D721Med (cell line): ENCODE measurements at places on chromosomes 5 and 9.

- DNase-seq = no peak
Measured at GRCh38 chr5:141637767-141638419, 1.1 kb downstream of the RELL2 start.

GRCh38 chr5:96963267-96963666 lies 27.4 kb downstream of the LNPEP start:
- no peak for DNase-seq

GRCh38 chr9:21023861-21024260 lies 7.6 kb downstream of the HACD4 start:
- no peak for DNase-seq

DNA sequence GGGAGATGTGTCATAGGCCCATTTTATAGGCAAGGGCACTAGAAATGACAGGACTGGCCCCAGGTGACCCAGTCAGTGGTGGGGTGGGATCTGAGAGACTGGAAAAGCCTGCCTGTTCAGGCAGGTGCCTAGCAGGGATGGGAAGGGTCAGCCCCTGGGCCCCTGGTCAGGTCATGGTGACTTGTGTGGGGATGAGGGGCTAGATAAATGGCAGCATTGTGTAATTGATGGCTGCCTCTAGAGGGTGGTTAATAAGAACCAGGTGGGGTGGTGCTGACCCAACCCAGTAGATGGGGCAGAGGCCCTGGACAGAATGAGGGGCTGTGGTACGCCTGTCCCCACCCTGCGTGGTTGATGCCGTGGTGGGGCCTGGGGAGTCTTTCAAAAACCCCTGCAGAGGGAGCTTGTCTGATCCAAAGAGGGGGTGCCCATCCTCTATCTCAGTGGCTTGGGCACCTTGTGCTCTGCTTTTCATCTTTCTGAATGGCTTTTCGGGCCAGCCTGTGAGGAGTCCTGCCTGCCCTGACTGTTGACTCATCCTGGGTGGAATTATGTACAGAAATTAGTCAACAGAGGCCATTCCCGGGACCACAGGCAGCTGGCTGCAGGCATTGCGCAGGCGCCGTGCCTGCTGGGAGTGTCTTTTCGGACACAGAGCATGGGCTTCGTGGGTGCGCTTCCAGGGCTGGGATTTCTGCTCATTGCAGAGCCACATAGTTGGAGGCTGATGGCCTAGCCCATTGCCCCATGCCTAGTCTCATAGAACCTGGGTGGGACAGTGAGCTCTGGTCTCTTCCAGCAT lies 93.6 kb upstream of the PITX1 start:
- no peak for DNase-seq

DNA sequence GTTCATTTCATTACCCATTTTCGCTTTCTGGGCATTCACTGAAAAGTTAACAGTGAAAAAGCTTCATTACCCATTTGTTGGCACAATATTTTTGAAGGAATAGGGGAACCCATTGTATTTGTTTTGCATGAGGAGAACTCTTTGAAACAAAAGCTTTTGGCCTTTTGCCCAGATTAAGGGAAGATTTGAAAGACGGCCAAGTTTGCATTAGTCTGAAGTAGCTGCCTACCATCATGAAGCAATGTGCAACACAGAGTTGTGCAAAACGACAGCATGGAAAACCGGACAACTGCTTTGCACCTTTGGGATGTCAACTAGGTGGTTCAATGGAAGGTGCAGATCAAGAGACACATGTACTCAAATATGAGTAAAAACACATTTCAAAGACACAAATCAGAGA lies 84.9 kb downstream of the TRPM3 start:
- no peak for DNase-seq

GRCh38 chr9:93906195-93906880 lies 48.8 kb downstream of the BARX1 start:
- no peak for DNase-seq

DNA sequence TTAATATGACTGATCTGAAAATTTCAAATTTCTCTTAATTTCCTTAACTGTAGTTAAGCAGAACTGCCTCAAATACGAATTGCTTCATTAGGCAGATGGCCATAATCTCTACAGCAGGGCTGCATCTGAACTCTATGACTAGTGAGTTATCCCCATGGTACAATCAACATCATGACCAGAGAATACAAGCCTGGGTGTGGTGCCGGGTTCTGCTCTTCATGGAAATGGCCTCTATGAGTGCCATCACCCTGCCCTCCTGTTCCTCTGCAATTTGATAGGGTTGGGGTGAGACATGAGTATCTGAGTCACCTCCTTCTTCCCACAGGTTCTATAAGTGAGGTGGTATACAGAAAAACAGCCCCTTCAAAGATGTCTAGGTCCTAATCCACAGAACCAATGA lies 235.9 kb downstream of the AP3B1 start:
- no peak for DNase-seq

GRCh38 chr9:100377015-100377414 lies 24.3 kb upstream of the TEX10 start:
- DNase-seq = no peak

GRCh38 chr9:6006749-6007057 lies 8.7 kb downstream of the RANBP6 start:
- no peak for DNase-seq

DNA sequence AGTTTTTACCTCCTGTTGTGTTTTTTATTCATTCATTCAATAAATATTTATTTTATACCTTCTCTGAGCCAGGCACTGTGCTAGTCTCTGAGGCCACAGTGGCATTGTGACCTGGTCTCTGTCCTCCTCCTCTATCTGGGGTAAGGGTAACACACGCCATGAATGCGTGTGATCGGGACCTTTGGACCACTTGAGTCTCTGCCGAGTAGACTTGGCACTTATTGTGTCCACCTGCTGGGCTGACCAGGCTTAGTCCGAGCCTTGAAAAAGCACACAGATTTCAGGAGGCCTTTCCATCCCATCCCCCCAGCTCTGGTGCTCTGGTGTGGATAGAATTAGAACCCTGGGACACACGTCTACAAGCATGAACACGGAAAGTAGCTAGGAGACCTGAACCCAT lies 58.7 kb downstream of the ERGIC1 start:
- no peak for DNase-seq

GRCh38 chr9:137021979-137022661 lies 5.9 kb downstream of the ABCA2 start:
- DNase-seq = no peak

- DNase-seq = no peak
Measured at GRCh38 chr5:32276173-32276853, 36.4 kb downstream of the MTMR12 start.

GRCh38 chr5:123474228-123474627 lies 37.7 kb upstream of the CSNK1G3 start:
- no peak for DNase-seq
